ENCODE measurements at places on chromosomes 3 and 15.
A peak's percentile ranks its signal among the peaks of the same experiment; 100 is the strongest.

DNA sequence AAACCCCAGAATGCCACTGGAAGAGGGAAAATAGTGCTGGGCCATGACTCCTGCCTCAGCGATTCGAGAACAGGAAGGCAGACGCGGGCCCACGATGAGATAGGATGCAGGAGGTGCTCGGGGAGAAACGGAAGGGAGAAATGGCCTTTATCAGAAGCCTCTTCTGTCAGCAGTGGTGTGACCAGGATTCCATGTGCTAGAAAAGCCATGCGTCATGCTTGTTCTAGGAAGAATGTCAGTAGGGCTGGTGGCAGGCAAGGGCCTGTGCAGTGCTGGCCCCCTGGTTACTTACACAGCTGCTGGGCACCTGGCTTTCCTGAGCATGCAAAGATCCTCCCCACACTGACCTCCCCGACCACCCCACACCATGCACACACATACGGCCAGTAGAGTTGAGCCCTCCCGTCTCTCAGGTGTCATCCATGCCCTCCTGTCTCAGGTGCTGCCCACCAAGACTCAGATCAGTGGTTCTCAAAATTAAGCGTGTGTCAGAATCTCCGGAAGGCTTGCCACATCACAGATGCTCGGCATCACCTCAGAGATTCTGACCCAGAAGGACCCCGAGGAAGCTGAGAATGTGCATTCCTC lies 106.7 kb downstream of the ADAMTS17 start:
- DNase-seq: no peak

GRCh38 chr3:127369356-127369935 lies 81.6 kb upstream of the PRR20G start:
- DNase-seq: no peak

DNA sequence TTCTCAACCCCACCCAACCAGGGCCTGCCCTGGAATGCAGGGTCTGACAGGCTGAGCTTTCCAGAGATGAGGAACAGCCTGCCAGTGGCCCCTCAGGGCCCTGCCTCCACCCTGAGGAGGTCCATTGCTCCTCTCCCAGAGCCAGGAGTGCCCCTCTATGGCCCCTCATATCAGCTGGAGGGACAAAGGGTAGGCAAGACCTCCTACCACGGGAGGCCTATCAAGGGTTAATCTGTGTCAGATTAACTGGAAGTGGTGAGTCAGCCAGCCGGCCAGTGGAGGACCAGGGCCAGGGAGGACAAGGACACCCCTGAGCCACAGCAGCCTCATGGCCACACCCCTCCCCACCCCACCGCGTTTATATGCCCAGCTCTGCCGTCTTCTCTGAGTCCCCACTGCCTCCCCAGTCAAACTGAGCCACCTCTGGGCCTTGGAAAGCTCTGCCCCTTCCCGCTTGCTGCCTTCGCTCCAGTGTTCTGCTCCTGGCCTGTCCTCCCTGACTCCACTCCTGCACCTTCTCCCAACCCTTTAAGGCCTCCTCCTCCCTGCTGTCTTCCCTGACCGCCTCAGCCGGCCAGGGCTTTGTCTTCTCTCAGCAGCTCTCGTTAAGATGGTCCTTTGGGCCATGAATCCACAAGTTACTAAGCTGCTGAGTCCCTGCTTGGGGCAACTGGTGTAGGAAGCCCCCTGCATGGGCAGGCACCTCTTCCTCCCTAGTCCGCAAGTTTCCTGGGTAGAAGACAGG lies 6.5 kb downstream of the CCDC33 start:
- DNase-seq: no peak

DNA sequence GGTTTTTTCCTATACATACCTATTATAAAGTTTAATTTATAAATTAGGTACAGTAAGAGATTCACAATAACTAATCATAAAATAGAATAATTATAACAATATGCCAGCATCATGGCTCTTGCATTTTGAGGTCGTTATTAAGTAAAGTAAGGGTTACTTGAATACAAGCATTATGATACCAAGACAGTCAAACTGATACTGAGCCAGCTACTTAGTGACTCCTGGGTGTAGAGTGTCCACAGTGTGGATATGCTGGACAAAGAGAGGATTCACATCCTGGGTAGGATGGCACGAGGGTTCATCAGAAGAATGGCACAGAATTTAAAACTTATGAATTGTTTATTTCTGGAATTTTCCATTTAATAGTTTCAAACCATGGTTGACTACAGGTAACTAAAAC lies 157.2 kb upstream of the IL12A start:
- no peak for DNase-seq

GRCh38 chr3:142065344-142065743 lies 84.0 kb downstream of the TFDP2 start:
- DNase-seq: no peak

- DNase-seq: no peak
These were observed 22.3 kb downstream of the HACL1 start for GRCh38 chr3:15579051-15579450.

GRCh38 chr15:38975282-38975990 lies 410.8 kb upstream of the RASGRP1 start:
- no peak for DNase-seq

DNA sequence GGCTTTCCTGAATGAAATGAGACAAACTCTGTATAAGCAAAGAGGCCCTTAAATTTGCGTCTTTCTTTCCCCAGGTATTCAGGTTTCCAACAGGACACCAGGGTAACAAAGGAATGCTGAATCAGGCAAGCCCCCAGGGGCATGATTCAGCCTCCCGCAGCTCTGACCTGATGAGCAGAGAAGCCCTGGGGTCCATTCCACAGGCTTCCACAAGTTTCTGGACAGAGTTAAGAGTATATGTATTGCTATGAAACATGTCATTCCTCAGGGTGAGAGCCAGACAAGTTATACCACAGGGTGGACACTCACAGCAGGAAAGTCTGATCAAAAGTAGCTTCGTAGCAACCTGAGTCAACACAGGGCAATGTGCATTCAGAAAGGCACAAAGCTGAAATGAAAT lies 68.1 kb upstream of the CTNNB1 start:
- no peak for DNase-seq

GRCh38 chr3:1091286-1091685 lies 1.5 kb upstream of the CNTN6 start:
- DNase-seq: no peak

DNA sequence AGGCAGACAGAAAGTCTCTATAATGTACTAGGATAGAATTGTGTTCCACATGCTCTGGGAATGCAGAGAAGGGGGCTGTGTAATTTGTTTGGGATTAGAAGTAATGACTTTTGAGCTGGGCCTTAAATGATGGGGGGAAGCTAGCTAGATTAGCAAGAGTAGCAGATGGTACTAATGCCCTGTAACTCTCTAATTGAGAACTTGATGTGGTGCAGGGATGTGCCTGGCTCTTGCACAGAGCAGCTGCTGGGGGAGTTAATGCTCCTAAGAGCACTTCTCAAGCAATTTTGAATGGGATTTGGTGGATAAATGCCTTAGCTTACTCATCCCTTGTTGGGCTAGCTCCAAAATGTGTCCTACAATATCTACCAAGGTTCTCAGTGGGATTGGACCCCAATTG lies 12.4 kb upstream of the SYN2 start:
- no peak for DNase-seq

- DNase-seq: no peak
These were observed 37.3 kb downstream of the FSD2 start for GRCh38 chr15:82768414-82769054.

GRCh38 chr3:147360646-147361453 lies 45.5 kb downstream of the ZIC4 start:
- DNase-seq: peak; percentile 57

DNA sequence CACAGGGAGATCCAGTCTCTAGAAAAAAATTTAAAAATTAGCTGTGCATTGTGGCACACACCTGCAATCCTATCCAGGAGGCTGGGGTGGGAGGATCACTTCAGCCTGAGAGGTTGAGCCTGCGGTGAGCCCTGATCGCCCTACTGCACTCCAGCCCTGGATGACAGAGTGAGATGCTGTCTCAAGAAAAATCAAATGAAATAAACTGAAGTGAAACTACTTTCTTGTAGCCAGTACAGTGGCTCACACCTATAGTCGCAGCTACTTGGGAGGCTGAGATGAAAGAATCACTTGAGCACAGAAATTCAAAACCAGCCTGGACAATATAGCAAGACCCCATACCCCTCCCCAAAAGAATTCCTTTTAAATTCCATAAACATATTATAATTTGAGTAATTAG lies 35.4 kb downstream of the SMARCC1 start:
- no peak for DNase-seq

DNA sequence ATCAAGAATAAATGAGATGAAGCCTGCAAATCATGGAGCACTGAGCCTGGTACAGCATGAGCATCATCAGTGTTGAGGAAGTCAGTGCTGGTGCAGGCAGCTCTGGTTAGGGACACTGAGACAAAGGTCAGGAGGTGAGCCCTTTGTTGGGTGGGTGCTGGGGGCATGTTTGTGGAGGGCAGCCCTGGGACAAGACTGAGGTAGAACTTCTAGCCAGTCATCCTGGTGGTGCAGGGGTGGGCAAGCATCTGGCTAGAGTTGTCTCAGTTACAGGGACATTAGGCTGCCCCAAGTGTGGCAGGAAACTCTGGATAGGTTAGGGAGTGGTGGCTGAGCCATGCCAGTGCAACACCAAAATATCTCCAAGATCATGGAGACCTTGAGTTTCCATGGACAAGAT lies 27.3 kb downstream of the WNT5A start:
- no peak for DNase-seq

DNA sequence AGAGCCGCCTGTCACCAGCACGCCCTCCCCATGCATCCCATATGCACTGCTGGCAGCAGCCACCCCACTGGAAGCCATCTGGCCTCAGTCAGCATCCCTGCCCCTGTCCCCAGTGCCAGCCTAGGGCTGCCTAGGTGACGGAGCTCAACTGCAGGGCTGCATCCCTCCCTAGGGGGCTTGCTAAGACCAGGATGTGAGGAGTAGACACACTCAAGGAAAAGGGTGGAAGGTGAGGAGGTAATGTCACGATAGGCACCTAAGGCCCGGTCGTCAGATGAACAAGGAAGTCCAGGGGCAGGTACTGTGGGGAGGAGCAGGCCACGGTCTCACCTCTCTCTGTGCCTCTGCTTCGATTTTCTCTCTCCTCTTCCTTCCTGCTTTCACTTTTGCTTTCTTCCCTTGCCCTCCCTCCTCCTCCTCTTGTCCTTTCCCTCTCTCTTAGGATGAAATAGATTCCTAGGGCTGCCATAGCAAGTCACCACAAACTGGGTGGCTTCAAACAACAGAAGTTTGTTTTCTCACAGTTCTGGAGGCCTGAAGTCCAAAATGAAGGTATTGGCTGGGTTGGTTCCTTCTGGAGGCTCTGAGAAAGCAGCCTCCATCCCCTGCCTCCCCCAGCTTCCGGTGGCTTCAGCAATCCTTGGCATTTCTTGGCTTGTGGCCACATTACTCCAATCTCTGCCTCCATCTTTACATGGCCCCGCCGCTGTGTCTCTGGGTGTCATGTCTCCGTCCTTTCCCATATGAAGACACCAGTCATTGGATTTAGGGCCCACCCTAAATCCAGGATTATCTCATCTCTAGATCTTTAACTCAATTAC lies 298.3 kb downstream of the SHQ1 start:
- peak; percentile 38 for DNase-seq

DNA sequence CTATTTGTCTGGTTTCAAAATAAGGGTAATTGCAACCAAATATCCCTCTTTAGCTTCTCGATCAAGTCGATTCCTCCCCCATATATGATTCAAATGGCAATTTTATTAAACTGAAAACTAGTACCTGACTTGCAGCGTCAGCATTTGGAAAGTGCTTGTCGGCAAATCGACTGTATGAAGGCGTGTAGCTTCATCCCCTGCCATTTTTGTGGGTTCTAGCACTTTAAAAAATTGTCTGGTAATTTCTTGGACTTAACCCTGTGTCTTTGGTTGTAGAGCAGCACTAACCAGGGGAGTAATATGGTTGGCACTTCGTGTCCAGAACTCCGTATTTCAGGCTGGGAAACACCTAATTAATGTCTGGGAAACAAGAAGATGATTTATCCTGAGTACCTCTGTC lies 573 bp downstream of the MME start:
- DNase-seq: no peak

DNA sequence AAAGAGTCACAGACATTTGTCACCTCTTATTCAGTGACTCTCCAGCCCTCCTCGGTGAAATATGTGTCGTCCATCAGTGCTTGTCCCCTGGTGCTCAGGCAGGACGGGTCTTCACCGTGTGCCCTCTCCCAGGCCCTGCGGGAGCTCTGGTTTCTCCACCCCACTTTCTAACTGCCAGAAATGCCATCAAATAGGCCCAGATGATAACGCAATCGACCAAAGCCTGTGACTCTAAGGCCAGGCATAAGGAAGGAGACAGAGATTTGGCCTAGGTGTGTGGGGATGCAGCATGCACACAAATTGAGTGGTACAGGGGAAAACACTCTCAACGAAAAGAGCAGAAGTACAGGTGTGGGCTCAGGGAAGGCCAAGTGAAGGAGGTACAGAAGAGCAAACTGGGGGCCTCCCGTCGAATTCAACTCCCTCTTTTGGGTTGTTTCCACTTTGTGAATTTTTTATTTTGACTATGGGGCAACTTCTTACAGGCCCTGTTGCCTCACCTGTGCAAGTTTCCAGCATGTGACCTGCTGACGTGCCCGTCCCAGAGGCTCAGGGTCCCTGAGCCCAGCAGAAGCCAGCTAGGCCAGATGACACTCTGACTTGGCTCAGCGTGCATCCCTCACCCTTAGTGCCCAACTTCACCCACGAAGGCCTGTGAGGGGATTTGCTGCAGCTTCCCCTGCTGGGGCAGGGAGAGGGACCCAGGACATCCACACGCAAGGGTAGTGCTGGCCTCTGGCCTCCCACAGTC lies 4.7 kb downstream of the NUP210 start:
- no peak for DNase-seq

GRCh38 chr3:184756151-184757021 lies 44.5 kb upstream of the MAGEF1 start:
- no peak for DNase-seq

GRCh38 chr15:25106209-25106608 lies 151.4 kb downstream of the SNRPN start:
- no peak for DNase-seq

DNA sequence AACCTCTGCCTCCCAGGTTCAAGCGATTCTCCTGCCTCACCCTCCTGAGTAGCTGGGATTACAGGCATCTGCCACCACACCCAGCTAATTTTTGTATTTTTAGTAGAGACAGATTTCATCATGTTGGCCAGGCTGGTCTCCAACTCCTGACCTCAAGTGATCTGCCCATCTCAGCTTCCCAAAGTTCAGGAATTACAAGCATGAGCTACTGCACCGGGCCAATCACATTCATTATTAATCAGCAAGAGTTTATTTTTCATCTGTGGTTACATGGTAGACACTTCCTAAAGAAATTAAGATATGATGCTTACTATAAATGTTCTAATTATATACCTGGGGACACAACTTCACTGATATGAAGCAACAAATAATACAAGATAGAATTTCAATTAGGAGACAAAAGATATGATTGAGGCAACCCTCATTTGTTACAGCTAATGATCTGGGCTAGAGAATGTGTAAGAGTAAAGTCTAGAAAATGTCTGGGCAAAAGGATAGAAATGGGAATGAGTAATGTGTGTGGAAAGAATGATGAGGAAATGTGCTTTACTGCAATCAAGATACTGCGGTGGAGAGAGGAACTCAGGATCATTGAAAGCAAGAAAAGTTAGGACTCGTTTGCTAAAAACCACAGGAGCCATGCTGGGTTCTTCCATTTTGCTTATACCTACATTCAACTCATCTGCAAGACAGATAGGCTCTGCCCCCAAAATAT lies 366.8 kb downstream of the ZIC1 start:
- no peak for DNase-seq

GRCh38 chr3:5232570-5232969 lies 45.1 kb downstream of the EDEM1 start:
- DNase-seq: no peak

Measured in common myeloid progenitor, CD34-positive (primary cell).